Activated CD4-positive, CD25-positive, alpha-beta regulatory T cell treated with anti-CD3 and anti-CD28 coated beads, Interleukin-2, amount 50 U/mL, for 72 hours (primary cell): ENCODE measurements at places on chromosomes 7 and 10.

- no peak for DNase-seq
Observed at GRCh38 chr7:32091608-32092210, 21.5 kb upstream of the PDE1C start.

- DNase-seq = no peak
Observed at GRCh38 chr7:134678115-134678514, 31.5 kb downstream of the BPGM start.

GRCh38 chr7:117200786-117201458 lies 121.9 kb downstream of the WNT2 start:
- DNase-seq = no peak

DNA sequence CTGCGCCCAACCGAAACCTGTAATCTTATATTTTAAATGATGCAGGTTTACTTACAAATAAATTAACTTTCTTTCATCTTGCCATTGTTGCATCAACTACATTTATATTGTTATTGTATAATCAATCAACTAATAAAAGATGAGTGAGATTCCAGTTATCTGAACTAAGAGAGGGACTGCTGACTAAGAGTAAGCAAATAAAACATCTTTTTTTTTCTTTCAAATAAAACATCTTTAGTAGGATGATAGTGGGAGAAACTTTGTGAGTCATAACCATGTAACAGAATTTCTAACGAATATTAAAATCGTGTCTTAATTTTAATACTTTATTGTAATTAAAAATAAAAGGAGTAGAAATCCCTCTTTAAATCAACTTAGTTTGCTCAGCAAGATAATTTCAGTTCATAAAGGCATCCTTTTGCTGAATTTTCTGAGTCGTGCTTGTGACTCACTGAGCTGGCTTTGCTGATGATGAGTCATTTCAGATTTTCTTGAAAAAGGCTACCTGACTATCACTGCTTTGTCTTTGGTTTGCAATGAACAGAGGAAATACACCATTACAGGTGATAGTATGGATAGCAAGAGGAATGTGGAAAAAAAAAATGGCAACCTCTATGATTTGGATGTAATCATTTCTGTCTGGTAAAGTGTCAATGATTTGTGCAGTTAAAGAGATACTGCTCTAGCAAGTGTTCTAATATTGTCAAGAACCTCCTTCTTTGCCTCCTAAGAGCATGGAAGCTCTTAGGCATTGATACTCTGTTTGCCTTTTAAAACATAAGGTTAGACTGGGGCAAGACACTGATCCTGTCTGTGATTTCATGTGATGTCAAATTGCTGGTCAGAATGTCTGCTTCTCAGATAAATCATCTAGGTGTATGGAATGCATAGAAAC lies 119.5 kb downstream of the GPR158 start:
- no peak for DNase-seq

DNA sequence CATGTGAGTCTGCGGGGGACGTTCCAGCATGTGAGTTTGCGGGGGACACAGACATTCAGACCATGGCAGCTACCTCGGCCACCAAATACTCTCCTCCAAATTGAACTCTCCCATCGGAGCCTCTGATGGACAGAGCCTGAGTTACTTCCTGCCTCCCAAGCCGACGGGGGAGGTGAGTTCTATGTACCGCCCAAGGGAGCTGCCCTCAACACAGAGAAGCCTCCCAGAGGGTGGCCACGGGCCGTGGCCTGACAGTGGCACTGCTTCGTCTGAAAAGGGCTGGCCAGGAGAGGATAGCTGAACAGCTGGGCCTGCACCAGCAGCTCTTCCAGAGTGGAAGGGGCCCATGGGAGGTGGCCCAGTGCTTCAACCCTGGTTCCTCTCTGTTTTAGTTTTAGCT lies 274.5 kb upstream of the PPP2R2D start:
- DNase-seq = no peak

- no peak for DNase-seq
Observed at GRCh38 chr10:50991456-50992355, 82.6 kb upstream of the PRKG1 start.

- no peak for DNase-seq
Observed at GRCh38 chr7:43229801-43230200, 117.4 kb downstream of the HECW1 start.

GRCh38 chr7:116449950-116450349 lies 49.6 kb upstream of the CAV2 start:
- DNase-seq = no peak

GRCh38 chr10:91335147-91335546 lies 75.0 kb upstream of the HECTD2 start:
- DNase-seq = no peak

GRCh38 chr10:110355922-110356627 lies 51.4 kb upstream of the SMNDC1 start:
- DNase-seq = peak; percentile 35

DNA sequence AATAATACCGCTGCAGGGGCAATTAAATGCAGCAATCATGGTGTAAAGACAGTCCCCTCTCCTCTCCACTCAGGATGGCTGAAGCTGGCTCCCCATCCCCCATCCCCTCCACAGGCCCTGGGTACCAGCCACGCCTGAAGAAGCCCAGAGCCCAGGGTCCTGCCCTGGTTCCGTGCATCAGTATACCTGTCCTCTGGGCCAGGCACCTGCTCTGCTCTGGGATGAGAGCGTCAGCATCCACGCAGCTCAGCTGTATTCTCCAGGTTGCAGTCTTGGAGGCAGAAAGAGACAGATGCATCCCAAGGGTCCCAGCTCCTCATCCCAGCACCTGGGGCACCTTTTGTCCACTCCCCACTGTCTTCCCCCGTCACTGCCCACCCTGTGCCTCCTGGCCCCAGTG lies 233.8 kb downstream of the TCERG1L start:
- DNase-seq = no peak

DNA sequence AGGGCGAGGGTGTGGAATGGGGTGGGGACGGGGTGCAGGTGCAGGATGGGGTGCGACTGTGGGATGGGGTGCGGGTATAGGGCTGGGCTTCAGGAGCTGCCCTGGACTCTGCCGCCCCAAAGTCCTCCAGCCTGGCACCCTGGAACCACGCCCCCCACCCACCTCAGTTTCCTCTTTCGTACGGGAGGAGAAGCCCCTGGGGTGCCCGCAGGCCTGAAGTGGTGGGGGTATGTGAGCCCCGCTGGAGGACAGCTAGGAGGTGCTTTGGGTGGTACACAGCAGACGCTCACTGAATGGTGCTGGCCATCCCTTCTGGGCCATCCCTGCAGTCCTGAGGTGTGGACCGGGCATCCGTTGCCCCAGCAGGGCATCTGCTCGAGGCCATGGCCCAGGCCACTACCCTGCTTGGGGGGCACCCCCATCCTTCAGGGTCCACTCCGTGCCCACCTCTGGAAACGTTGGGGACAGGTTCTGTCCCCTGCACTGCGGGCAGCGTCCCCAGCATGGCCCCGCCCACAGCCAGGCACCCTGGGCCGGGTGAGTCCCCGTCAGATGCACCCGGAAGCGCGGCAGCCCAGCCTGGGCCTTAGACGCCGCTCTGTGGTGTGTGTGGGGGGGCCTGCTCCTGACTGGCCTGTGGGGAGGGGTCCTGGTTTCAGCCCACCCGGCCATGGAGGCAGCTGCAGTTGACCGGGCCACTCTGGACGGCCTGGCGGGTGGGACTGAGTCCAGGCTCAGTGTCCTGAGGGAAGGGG lies 41.6 kb downstream of the UNCX start:
- no peak for DNase-seq

DNA sequence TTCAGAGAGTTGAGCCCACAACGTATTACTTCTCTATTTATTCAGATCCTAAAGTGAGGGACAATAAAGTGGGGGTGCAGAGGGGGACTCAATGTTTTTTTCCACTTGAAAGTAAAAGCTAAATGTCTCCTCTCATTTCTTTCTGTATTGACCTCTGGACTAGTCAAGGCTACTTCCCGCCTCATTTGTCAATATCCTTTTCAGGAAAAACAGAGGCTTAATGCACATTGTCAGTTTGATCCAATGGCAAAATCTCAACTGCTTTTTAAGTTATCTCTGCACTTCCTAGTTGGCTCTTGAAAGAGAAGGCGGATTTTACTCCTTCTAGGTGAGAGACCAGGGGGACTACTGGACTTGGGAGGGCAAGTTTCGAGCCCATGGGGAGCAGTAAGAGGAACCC lies 56.4 kb downstream of the HIPK2 start:
- DNase-seq = no peak

- no peak for DNase-seq
Observed at GRCh38 chr7:145696071-145696470, 420.5 kb upstream of the CNTNAP2 start.

GRCh38 chr7:1741751-1742554 lies 71.9 kb downstream of the ELFN1 start:
- DNase-seq = no peak
